ENCODE measurements at places on chromosomes 6 and 20.
A peak's percentile ranks its signal among the peaks of the same experiment; 100 is the strongest.

DNA sequence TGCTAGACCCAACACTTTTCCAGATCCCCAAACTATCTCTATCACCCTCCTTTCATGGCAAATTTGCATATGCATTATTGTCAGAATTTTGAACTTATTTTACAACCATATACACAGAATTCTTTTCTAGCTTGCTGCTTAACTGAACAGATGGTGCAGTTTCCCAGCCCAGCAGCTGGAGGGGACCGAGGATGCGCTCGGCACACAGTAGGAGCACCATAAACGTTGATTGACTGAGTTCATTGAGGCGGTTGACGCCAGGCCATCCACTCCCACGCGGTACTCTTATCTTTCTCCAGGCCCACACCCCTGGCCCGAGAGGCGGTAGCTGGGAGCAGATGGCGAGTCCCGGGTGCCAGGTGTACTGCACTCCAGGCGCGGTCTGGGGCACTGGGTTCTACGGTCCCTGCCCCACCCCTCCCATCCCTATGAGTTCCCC lies 6.8 kb upstream of the SOX4 start:
- DNase-seq = no peak

DNA sequence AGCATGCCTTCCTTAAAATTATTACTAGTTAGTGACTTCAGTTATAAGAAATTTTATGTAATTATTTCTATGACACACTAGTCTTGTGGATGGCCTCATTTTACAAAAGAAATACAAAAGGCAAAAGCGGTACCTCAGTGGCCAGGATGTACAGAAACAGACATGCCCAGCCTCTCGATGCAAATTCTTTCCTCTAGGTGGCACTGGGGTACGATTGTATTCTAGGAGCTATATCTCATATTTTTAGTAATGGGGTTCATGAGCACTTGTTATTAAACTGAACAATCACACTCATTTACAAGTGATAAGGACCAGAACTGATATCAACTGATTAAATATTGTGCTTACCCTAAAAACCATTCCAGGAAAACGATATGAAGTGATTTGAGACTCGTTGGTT lies 59.8 kb downstream of the SOD2 start:
- DNase-seq = no peak

GRCh38 chr6:118530942-118531341 lies 17.2 kb upstream of the PLN start:
- DNase-seq = no peak

GRCh38 chr20:49037962-49038387 lies 8.1 kb upstream of the CSE1L start:
- no peak for DNase-seq

DNA sequence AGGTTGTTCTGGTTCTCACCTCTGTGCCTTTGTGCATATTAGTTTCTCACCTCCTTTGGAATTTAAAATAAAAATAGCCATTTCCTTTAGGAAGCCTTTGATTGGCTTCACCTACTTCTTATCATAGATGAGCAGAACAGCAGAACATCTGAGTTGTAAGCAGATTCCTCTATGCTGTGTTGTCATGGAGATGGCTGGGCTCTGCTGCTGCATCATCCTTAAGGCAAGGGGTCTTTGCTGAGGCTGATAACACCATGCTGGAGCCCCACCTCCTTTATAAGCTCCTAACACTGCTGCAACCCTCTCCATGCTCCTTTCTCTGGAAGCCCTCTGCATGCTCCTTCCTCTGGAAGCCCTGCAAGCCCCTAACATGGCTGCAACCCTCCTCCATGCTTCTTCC lies 276.5 kb upstream of the TCF21 start:
- DNase-seq = no peak

GRCh38 chr20:50646483-50646996 lies 44.8 kb downstream of the RIPOR3 start:
- no peak for DNase-seq

GRCh38 chr20:47524015-47524784 lies 22.5 kb downstream of the NCOA3 start:
- no peak for DNase-seq

- no peak for DNase-seq
These were observed 160.1 kb downstream of the SIM1 start for GRCh38 chr6:100304575-100304974.

- DNase-seq = no peak
These were observed 18.5 kb upstream of the C6orf141 start for GRCh38 chr6:49531774-49532569.

DNA sequence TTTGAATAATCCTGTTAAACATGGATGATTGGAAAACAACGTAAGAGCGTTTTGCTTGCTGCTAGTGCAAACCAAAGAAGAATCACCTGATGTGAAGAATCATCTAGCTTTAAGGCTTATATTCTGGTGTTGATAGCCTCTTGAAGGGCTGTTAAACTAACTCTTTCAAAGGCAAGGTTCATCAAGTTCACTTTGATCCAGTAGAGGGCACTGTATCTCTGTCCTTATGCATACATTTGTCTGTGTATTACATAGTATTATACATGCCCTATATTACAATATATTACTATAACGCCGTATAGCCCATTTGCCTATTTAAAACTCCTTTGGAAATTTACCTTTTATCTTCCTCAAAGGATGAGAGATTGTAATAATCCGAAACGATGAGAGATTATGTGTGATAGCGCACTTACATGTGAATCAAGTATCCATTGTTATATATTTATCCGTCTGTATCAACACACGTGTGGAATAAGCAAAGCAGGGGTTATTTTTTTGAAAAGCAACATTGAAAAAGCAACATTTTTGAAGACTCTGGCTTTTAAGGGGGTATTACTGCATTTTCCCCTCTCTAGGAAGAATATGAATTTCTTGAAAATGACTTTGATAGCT lies 50.8 kb upstream of the NRN1 start:
- DNase-seq = no peak

GRCh38 chr20:32559753-32560380 lies 25.3 kb downstream of the NOL4L start:
- DNase-seq = no peak

GRCh38 chr6:98036344-98036923 lies 753.4 kb upstream of the MMS22L start:
- DNase-seq = no peak

DNA sequence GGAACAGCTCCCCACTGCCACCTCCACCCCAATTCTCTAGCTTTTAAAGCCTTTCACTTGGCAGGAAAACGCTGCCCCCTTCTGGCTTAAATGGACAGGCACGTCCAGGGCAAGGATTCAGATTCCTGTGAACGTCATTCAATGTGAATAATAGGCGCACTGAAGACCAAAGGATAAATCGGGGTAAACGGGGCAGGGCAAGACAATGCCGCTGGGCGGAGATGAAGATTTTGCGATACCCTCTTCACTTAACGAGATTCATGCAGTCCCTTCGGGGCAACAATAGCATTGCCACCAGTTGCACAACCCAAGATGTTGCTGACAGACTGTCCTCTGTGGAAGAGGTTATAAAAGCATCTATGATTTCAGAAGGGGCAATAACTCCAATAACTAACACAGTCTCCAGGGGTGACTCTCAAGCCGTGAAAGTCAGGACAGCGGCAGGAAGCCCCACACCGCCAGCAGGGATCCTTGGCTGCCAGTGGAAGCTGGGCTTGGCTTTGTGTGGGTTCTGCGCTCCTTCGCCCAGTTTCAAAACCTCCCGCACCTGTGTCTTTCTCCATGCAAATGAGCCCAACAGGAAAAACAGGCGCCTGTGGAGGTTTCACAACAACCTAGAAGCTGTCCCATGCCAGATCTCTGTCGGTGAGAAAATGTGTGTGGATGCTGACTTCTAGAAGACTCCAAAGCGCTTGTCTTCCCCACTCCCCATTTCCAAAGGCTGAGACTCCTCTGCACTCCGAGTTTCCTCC lies 291.8 kb downstream of the BMP7 start:
- DNase-seq = no peak

DNA sequence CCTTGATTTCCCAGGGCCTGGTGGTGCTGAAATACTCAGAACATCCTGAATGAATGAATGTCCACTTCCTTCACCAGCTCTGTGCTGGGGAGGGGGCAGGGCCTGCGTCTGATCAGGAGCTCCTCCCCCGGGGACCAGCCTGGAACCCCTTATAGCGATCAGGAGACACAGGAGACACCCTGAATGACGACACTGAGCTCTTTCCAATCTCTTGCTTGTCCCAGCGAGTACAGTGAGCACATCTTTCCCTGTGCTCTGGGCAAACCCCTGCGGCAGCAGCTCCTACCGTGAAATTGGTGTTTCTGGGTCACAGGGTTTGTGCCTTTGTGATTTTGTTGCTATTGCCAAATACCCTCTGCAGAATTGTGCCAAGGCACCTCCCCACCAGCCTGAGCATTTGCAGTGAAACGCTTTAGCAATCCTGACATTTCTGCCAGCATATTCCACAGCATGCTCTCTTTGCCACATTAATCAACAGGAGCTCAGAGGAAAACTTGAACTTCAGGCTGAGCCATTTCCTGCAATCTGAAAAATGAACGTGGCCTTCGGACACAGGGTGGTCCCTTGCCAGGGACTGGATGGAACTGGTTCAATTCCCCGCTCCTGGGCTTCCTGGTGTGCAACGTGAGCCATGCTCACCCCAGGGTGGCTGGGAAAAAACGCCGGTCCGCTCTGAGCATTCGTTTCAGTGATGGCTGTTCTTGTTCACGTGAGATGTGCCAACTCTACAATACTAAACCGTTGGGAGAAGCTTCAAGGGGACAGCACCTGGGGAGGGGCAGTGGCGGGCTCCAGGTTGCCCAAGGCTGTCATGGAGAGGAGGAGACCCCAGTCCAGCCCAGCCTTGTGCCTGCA lies 23.1 kb upstream of the MRGBP start:
- DNase-seq = no peak

DNA sequence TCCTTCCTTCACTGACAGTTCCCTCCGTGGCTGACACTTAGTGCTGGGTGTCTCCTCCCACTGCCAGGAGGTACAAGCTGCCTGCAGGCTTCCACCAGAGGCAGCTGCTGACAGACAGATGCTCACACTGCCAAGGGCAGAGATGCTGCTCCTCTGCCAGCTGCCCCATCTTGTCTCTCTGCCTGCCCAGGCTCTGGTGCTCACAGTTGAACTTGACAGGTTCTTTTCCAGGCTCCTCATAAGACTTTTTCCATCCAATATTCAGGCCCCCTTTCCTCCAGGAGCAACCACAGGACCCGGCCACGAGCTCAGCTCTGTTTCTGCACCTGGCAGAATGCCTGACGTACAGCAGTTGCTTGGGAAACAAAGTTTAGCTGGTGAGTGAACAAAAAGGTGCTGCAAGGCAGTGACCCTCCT lies 79.8 kb downstream of the PSMB1 start:
- DNase-seq = no peak

DNA sequence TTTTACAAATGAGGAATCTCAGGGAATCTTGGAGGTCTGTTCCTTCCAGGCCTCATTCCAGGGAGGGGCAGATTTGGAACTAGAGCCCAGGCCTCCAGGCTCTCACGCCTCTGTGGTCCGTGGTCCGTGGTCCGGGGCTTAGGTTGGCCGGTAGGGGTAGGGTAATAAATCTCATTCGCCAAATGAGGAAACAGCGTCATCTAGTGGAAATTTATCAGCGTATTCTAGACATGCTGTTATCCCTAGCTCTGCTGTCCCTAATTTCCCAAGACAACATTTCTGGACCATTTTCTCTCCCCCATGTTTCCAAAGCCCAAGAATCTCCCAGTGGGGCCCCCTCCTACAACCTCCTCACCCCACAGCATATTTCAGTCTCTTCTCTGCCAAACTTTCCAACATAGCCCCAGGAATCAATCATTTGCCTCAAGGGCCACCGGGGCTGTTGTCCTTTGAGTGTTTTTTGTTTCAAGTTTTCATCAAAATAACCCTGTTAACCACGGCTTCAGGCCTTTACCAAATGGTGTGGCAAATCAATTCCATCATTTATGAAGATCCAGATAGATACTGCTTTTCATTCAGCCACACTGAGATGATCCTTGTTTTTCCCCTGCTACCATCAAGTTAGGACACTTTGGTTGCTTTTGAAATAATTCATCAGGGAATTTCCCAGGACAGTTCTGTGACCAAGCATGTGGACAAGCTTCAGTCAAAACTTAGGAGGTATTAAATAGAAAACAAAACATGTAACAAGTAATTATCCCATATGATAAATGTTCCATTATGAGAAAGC lies 126.8 kb downstream of the ALDH8A1 start:
- peak; percentile 74 for DNase-seq

Measured in CD8-positive, alpha-beta T cell (primary cell).